ENCODE measurements at places on chromosomes 7 and 10. TPM values are rescaled to one million over a fixed set of nuclear protein-coding genes. Genes with fewer than 3 reads are reported as not detected.

DNA sequence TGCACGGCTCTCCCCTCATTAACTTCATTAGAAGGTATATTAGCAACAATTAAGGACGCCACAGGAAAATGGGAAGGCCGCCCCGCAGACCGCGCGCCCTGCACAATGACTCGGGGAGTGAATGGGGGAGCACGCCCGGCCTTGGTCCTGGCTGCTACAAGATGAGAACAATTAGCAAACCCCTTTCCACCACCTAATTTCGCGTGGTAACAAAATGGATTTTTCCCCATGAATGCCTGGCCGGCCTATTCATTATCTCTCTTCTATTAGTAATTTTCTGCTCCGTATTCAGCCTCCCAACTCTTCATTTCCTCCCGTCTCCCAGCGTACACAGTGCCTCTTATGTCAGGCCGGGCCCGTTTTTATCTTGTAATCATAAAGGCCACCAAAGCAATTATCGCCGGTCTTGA is 346.9 kb downstream of the DNAJB6 start:
- no peak for DNase-seq

GRCh38 chr7:36583318-36583717 is 141.0 kb downstream of the AOAH start:
- peak; percentile 36 for DNase-seq

- no peak for DNase-seq
These were observed 249.6 kb downstream of the PLXDC2 start for GRCh38 chr10:20065814-20066213.

- DNase-seq: peak; percentile 78
These were observed 39.7 kb downstream of the DNAJB12 start for GRCh38 chr10:72315054-72315453.

DNA sequence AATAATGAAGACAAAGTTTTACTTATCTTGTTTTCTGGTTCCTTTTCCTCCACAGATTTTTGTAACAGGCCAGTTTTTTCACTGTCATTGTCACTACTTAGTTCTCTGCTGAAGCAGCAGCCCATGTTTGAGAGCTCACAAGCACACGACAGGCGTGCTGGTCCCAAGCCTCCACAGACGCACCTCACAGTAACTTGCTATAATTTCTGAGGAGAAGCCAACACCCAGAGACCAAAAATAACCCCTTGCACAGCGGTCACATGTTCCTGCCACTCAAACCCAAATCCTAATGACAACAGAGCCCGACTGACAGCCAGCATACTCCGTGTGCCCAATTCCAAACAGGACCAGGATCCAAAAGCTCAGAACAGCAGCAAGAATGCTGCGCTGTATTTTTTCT is 58.5 kb downstream of the LARP4B start:
- no peak for DNase-seq

The GPR15LG gene
- total RNA-seq: not detected

The ADAM8 gene
- total RNA-seq: 137 TPM

The CNNM1 gene
- total RNA-seq: 0.42 TPM

The H2BK1 gene
- total RNA-seq: not detected

The CREB5 gene
- total RNA-seq: 3.7 TPM

All from foreskin keratinocyte (primary cell).